A673 (cell line): ENCODE measurements at places on chromosomes 5 and 9.

DNA sequence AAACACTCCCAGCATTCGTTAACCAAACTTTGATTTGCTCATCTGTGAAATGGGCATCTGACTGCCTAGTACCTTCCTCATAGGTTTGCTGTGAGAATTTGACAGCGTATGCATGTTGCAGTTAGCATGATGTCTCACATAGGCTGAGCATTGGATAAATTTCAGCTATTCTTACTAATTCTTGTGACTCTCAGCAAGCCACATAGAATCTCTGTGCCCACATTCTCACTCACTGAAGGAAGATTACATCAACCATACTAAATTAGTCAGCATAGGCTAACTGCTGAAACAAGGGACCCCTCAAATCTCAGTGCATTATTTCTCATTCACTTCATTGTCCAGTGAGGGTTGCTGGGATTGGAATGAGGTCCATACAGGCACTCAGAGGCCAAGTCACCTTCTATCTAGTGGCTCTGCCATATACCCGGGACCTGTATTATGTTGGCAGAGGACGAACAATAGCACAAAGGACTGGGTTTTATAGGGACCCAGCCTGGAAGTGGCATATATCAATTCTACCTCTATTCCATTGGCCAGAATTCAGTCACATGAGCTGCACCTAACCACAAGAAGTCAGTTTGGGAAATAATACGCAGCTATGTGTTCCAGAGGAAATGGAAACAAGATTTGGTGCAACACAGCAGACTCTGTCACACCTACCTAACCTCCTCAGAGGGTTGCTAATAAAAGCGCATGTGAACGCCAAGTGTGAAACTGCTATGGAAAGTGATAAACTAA lies 4.2 kb upstream of the PTGER4 start:
- no peak for DNase-seq

GRCh38 chr5:167671176-167671575 lies 620.3 kb upstream of the WWC1 start:
- no peak for DNase-seq

DNA sequence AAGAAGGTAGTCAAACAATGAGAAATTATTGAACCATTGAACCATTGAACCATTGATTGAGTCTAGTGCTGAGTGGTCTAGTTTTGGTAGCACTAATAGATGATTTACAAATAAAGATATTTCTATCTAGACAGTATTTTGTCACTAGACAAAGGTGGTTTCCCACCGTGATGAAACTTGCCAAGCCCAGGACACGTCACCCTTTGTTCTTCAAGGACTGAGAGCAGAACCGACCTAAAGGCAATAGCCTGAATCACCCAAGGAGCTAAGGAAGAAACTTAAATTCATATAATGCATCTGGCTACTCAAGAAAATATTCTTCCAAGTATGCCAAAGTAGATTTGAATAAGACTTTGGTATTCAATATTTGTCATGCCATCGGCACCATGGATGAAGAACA lies 103.3 kb downstream of the ESM1 start:
- no peak for DNase-seq

- DNase-seq, result no peak
Observed at GRCh38 chr9:68597362-68597997, 56.8 kb upstream of the TMEM252 start.

DNA sequence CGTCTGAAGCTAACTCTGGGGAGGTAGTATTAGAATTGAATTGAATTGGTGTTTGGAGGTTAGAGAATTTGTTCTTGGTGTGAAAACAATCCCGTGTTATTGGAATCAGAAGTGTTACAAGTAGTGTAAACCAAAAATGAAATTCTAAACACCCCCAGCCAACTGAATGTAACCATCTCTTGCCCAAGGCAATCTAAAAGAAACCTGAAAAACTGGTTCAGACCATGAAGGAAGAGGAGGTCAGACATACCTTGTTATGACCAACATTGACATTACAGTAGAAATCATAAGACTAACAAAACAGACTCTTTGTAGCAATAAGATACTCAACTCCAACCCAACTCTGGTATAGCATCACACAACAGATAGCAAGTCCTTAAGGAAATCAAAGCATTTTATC lies 159.0 kb downstream of the TUSC1 start:
- DNase-seq, result no peak

DNA sequence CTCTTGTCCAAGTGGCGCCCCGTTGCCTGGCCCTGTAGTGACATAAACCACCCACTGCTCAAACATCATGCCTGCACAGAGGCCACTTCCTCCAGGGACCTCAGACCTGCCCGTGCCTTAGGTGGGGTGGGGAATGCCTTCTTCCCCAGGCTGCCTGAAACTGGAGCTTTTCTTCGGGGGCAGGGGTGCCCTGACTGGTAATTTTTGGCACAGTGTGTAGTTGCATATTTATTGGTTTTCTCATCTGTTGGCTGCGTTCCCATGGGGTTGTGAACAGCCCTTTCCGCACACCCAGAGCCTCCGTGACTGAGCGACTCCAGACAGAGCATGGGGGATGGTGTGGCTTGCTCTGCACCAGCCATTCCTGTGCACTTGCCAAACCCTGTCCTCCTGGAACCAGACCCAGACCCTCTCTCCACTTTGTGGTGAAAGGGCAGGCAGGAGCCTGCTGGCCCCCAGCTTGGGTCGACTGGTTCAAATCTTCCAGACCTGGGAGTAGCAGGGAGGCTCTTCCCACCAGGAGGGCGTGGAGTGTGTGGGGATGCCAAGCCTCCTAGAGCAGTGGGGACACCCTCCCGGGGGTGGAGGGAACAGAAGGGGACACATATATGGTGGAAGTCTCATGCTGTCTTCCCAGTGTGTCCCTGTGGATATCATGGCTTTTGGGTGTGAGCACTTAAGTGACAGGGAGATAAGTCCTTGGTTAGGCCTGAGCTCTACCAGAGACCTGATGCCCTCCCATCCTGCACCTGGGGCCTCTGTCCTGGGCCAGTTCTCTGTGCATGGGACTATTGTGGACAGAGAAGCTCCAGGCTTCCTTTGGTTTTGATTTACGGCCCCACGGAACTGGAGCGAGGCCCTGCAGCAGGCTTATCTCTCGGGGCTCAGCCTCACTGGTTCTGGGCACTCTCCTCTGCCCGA lies 39.6 kb downstream of the WNK2 start:
- peak; percentile 66 for DNase-seq

- no peak for DNase-seq
Observed at GRCh38 chr5:1212881-1213280, 11.5 kb downstream of the SLC6A19 start.

GRCh38 chr5:177105691-177106476 lies 19.2 kb downstream of the FGFR4 start:
- no peak for DNase-seq

- no peak for DNase-seq
Observed at GRCh38 chr5:112356178-112356956, 62.7 kb downstream of the EPB41L4A start.
